ENCODE measurements at places on chromosomes 2 and 18. TPM values are rescaled to one million over a fixed set of nuclear protein-coding genes. Genes with fewer than 3 reads are reported as not detected.

Gene NEURL3
- total RNA-seq: 1.0 TPM

Gene SULT1C2
- 0.53 TPM for total RNA-seq

Gene ZNF514
- total RNA-seq: 5.3 TPM

Gene CCL20
- 5.9 TPM for total RNA-seq

Gene MAP3K19
- not detected for total RNA-seq

Gene ZEB2
- 6.7 TPM for total RNA-seq

Gene DBI
- total RNA-seq: 570 TPM

All from A549 treated with ZK216348 at 1 μM for 4 hours (cell line).